ENCODE measurements at places on chromosomes 1 and 21.

GRCh38 chr1:25485536-25486411 is 55.1 kb downstream of the MACO1 start:
- no peak for DNase-seq

DNA sequence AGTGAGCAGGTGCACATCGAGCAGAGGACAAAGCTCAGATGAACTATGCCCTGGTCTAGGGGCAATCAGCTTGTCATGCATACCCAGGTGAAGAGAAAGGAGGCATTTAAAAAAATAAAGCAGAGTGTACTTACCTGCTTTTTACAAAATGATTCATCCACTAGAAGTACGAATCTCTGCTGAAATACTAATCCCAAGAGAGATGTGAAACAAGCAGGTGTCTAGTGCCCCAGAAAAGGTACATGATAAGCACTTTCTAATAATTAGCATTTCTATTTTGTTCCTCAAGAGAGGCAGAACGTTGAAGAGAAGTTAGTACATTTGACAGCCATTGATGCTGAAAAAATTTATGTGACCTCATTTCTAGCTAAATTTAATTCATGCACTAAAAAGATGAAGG is 31.1 kb downstream of the CHODL start:
- DNase-seq: no peak

DNA sequence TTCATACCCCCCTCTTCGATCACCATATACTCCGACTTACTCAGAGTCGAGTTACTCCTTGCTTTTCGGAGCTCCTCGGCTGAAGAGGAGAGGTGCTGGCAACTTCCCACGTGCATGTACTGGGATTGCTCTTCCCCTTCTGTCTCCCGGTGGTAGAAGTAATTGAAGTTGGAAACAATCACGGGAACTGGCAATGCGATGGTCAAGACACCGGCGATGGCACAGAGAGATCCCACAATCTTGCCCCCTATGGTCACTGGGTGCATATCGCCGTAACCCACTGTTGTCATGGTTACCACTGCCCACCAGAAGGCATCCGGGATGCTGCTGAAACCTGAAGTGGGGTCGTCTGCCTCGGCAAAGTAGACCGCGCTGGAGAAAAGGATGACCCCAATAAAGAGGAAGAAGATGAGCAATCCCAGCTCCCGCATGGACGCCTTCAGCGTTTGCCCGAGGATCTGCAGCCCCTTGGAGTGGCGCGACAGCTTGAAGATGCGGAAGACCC is 1.5 kb downstream of the KCNA3 start:
- DNase-seq: no peak

DNA sequence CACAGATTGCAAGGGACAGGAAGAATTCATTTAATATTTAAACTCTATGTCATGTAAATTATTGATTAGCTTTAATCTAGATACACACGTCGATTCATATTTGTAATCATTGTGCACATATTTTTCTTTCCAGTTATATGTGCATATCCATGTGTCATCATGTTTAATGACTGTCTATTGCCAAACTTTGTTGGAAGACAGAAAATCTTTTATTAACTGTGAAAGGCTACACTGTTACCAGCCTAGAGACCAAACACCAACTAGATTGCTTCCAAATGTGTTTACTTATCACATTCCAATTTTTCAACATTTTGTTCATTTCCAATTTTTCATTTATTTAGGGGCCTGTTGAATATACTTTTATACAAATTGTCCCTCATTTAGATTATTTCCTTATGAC is 43.2 kb upstream of the CACHD1 start:
- no peak for DNase-seq

DNA sequence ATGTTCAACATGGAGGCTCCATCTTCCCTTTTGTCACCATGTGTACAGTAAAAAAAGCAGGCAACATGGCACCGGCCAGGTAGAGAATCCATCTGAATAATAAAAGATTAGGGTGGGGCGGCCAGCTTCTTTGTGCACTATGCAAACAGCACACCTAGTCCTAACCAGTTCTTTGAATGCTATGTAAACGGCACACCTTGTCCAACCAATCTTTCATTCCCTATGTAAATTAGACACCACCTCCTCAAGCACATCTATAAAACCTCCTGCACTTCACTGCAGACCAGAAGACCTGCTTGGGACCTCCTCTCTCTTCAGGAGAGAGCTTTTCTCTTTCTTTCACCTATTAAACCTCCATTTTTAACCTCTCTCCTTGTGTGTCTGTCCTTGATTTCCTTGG is 28.2 kb downstream of the TFB2M start:
- DNase-seq: no peak

DNA sequence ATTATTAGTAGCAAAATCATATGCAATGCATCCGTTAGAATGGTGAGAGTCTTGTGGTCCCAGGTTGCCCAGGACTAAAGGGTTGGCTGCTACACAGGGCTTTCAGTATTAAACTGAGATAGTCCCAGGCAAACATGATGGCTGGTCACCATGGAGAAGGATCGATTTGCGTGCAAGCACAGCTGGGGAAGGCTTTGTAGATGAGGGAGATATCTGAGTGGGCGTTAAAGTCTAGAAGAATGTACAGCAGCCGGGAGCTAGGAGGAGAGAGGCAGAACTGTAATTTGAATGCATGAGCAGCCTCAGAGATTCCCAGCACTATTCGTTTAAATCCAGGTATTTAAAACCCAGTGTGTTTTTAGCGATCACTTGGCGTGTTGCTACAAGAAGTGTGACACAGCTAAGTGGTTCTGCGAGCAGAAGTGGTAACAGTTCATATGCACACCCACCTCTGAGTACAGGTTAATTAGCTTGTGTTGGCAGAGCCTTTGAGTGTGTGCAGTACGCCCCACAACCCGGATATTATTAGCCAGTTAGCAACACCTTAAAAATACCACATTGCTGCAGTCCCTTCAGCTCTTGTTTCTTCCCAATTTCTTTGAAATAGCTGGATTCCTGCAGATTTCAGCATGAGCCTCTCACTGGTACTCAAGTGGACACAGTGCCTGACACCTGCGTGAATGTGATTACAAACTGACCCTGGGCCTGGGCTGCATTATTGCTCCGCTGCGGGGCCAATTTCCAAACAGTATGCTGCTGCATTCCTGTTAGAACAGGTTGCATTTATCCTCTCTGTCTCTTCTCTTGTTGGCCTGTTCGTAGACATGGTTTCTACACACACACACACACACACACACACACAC is 67.2 kb upstream of the SCAF4 start:
- DNase-seq: no peak

GRCh38 chr1:57061369-57061768 is 95.6 kb upstream of the C8B start:
- peak; percentile 29 for DNase-seq

- peak; percentile 16 for DNase-seq
These were observed 53.6 kb upstream of the ADARB1 start for GRCh38 chr21:45020629-45021427.

GRCh38 chr1:43007377-43008114 is 48.9 kb upstream of the SLC2A1 start:
- peak; percentile 45 for DNase-seq

DNA sequence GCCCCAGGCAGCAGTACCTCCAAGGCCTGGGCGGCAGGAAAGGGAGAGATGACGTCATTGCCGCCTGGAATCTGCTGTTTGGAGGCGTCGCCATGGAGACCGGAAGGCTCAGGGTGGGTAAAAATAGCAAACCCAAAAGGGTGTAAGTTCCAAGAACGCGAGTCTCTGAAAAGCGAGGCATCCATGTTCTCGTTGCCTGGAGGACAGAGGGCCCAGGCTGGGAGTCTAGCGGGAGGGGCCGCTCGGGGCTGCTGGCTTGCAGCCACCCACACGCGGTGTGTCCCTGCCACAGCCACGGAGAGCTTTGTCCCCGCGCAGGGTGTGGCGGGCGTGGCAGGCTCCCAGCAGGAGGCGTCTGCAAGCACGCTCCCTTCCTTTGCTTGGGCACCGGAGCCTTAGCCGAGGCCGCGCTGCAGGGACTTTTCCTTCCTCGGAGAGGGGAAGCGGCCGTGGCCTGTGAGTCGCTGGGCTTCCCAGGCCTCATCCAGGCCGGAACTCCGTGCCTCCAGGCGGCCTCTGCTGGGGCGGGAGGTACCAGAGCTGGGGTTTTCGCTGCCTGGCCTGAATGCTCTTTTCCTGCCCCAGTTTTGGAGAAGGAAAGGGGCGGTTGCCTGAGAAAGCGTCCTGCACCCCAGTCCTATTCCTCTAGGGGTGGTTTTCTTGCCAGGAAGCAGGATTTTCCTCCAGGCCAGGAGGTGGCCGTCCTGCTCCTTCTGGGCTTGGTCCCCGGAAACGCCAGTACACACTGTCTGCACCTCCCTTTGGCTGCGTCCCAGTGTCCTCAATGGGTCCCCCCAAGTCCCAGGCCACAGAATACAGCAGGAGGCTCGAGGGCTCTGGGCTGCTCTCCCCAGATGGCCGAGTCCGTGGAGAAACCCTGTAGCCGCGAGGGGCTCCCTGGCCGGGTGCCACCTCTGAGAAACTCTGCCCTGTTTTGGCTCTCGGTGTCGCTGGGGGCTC is 15.3 kb upstream of the SKI start:
- peak; percentile 96 for DNase-seq

- no peak for DNase-seq
These were observed 7.2 kb downstream of the WDTC1 start for GRCh38 chr1:27241677-27242076.

DNA sequence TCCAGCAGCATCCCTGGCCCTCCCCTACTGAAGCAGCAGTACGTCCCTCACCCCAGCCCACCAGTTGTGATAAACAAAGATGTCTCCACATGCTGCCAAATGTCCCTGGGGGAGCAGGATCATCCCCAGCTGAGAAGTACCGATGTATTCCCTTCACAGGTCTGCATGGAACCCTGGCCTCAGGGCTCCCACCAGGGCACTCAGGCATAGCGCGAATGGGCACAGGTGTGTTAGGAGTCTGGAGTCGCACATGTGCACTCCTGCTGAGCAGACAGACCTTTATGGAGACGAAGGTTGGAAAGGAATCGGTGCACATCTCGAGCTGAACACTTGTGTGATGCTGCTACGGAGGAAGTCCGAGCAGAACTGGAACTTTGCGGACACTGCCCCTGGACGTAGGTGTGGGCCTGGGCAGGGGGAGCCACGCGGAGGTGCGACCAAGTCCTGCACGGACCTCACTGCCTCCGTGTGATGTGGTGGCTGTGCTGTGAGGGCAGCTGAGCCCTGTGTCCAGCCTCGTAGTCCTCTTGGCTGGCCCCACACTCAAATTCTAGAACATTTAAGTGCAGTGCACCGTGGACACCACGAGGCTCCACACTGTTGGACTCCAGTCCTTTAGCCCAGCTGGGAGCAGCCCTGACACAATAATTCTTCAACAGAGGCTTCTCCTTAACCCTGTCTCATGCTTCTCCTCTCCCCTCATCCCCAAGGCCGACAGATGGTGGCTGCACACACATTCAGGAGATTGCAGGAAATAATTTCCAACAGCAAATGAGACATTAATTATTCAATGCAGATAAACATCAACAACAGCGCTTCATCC is 43.4 kb downstream of the RSPH1 start:
- DNase-seq: no peak

DNA sequence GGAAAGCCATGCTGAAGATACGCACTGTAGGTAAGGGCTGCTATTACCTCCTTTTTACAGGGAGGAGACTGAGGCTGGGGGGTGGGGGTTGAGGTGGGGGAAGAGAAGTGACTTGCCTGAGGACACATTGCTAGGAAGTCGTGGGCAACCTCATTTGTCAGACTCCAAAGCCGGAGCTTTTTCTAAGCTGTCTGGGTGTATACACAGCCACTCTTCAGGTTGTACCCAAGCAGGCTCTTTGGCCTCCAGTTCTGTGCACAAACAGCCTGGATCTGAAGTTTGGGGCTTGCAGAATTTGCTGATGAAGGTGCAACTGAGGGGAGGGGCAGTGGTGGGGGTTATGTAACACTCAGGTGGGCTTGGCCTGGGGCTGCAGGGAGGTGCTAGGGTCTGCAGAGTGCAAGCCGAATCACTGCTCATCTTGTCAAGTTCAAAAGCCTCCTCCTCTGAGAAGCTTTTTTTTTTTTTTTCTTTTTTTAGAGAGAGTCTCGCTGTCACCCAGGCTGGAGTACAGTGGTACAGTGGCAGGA is 16.9 kb downstream of the TINAGL1 start:
- DNase-seq: no peak
